ENCODE measurements at places on chromosomes 13 and 19.

GRCh38 chr13:29514720-29515310 is 80.7 kb downstream of the SLC7A1 start:
- DNase-seq: no peak

DNA sequence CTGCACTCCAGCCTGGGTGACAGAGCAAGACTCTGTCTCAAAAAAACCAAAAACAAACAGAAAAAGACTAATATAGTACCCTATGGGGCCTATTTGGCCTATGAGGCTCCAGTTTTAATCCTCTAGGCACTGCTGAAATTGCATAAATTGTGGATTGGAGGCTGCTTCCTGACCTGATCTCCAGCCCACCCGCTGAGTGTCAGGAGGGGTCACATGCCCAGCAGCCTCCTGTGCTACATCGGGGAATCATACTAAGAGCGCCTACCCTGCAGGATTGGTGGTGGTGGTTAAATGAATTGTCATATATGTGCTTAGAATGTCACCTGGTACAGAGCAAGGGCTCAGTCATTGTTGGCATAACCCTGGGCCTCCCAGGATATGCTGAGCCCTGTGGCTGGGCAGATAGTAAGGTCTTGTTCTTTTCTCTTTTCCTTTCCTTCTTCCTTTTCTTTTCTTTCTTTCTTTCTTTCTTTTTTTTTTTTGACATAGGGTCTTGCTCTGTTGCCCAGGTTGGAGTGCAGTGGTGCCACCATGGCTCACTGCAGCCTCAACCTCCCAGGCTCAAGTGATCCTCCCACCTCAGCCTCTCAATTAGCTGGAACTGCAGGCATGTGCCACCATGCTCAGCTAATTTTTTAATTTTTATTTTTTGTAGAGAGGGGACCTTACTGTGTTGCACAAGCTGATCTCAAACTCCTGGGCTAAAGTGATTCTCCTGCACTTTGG is 31.3 kb downstream of the LTBP4 start:
- DNase-seq: no peak

DNA sequence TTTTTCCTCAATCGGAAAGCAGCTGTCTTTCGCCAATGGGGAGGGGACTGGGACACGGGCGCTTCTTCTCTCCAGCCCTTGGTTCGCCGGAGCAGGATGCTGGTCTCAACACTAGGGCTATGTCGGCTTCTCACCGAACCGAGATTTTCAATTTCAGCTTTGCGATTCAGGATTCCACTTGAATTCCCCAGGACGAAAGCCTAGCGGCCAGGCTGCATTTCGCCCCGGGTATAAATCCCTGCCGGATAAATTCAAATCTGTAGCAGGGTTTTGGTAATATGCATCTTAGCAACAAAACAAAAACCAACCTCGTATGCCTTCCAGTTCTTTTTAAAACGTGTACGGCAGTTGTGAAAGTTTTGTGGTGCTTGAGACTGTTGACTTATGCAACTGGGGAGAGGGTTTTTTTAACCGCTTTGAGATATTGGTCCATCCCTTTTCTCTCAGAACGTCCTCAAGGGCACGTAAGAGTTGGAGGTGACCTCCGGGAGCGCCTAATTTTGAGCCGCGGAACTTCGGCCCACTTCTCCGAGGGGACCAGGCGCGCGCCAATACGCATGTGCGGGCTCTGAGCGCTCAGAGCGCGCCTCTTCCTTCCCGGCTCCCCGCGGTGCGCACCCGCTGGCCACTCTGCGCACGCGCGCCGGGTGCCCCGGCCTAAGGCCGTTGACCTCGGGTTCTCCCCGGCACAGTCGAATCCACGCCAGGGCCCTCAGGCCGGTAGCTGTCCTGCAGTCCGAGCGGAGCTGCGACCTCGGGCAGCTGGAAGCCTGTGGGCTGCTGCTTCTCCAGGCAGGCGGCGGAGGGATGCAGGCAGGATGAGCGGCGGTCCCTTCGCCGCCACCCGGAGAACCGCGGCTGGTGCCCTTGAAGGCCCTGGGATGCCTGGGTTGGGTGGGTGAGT is 7.6 kb downstream of the POU4F1 start:
- DNase-seq: no peak

DNA sequence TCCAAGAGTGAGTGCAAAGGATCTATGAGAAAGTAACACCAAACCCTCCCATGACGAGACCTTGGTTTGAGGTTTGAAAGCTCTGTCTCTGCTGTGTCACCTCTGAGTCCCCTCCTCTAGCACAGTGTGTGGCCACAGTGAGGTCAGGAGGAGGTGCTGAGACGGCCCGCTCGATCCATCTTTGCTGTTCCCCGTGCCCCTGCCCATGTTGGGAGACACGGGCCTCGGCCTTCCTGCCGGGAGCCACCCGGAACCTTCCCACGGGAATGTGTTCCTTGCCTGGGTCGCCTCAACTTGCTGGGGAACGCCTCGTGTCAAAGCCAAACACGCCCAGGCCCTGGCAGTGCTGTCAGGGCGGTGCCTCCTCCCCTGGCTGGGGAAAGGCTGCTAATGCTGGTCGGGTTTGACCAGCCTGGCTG is 10.1 kb downstream of the NANOS3 start:
- DNase-seq: no peak

- no peak for DNase-seq
Observed at GRCh38 chr19:5035105-5035761, 66.3 kb downstream of the KDM4B start.
